NCI-H524 (cell line): ENCODE measurements at places on chromosomes 1 and 21.
A peak's percentile ranks its signal among the peaks of the same experiment; 100 is the strongest.

DNA sequence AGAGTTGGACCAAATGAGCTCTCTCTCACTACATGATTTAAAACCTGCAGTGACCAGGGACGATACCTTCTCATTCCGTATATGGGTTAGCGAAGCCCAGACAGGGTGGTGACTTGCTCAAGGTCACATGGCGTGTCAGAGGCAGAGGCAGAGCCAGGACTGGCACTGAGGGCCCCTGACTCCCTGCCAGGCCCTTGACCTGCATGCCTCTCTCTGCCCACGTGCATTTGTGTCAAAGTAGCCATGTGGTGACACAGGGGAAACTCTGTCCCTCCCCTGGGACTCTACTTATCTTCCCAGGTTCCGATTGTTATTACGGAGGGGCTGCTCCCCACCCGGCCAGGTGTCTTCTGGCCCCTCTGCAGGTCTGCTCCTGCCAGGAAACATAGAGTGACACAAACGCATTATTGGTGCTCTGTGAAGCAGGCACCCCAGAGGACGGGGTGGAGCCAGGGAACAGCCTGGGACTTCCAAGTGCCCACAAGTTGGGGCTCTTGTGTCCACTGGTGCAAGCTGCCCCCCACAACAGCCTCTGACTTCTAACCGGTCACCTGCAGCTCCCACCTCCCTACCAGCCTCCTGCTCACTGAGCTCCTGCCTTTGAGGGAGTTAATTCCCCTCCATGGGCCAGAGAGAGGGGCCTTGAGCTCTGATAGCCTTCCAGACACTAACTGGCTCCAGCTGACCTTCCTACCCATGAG is 7.3 kb upstream of the TINAGL1 start:
- no peak for DNase-seq

GRCh38 chr1:224749916-224750315 is 133.8 kb downstream of the CNIH3 start:
- DNase-seq, result no peak

DNA sequence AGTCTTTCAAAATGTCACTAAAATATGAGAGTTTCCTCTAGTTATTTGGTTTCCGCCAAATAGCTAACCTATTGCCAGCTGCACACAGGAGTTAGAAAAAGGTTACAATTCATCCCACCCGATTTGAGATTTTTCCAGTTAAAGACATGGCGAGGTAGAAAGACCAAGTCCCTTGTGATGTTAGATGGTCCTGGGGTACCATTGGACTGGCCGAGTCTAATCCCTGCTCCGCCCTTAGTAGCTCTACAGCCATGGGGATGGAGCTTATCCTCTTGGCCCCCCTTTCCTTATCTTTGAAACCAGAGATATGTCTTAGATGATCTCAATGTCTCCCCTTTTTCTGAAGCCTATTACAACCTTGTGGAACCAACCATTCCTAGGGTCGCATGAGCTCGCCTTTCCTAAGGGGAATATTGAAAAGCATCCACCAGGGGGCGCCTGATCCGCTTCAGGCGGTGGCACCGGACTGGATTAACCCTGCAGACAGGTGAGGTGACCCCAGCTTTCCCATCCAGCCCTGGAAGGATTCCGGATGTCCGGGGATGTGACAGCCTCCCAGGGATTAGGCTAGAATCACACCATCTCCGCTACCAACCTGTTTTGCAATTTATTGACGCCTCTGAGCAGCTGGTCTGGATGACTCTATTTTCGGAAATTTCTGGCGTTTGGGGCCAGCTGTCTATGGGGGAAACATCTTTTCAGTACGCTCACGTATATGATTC is 68.3 kb upstream of the SIM2 start:
- DNase-seq, result peak; percentile 67

- DNase-seq, result no peak
These were observed 165.7 kb downstream of the RHOU start for GRCh38 chr1:228900886-228901392.

GRCh38 chr1:196960854-196961253 is 16.5 kb upstream of the CFHR5 start:
- no peak for DNase-seq

GRCh38 chr1:19229229-19229628 is 19.2 kb upstream of the UBR4 start:
- no peak for DNase-seq

DNA sequence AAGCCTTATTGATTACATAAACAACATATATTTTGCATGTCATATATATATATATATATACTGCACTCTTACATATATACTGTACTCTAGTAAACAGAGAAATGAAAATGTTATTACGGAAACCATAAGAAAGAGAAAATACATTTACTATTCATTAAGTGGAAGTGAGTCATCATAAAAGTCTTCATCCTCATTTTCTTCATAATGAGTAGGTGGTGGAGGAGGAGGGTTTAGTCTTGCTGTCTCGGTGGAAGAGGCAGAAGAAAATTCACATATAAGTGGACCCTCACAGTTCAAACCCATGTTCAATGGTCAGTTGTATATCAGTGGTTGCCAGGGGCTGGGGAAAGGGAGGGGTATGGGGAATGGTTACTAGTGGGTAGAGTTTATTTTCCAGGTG is 8.0 kb upstream of the IFNLR1 start:
- DNase-seq, result no peak

GRCh38 chr1:231776757-231777062 is 150.1 kb downstream of the DISC1 start:
- no peak for DNase-seq
